K562 (cell line): ENCODE measurements at places on chromosomes 16 and 17.

DNA sequence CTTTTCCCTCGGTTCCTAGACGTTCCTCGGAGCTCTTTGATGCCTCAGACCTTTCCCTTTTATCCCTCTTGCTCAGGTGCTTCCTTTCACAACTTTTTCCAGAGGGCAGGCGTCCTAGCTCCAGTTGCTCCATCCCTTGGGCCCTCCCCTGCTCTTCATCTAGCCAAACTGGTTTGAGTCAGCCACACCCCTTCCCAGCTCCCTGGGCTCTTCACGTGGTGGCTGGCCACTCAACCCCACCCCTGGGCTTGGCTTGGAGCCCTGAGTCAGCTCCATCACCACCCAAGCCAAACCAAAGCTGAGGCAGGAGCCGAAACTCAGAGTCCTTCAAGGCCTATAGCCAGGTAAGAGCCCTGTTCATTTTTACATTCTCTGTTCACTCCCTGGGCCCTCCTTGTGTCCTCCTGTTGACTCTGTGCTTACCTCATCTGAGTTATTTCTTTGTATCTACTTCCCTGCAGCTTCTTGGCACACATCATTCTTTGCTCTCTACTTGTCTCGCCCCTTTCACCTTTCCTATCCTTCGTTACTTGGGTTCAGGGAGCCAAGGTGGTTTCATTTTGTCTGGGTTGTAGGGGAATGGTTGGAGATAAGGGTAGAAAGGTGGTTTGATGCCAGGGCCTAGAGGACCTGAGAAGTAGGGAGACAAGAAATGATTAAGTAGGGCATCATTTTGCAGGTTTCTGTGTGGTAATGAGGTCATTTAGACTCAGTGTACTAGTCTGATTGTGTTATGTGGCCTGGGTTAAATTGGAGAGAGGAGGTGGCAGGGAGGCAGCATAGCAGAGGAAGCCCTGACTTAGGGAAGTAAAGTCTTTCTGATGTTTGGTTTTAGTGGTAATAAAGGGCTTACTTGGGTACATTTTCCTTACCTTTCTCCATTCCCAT is 7.6 kb upstream of the PHKG2 start:
- DNase-seq = peak; percentile 74

DNA sequence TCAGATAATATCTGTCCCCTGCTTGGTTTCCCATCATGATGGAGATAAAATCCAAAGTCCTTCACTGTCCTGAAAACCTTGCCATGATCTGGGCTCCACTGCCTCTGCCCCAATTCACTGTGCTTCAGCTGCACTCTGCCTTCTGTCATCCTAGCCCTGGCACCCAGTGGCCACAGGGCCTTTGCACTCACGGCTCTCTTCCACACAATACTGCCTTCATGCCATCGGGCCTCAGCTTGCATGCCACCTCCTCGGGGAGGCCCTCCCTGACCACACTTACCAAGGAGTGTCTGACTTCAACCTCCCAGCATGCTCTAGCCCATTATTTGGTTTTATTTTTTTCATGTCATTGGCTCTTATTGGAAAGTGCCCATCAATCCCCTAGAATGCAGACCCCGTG is 146.1 kb downstream of the C16orf78 start:
- DNase-seq = no peak

GRCh38 chr16:24537474-24538337 is 1.7 kb upstream of the RBBP6 start:
- peak; percentile 82 for DNase-seq

GRCh38 chr17:80992077-80992947 is 671 bp downstream of the CHMP6 start:
- DNase-seq = no peak

GRCh38 chr17:78434455-78435329 is 56.2 kb downstream of the PGS1 start:
- no peak for DNase-seq

- DNase-seq = no peak
Measured at GRCh38 chr16:87404764-87405625, 12.9 kb downstream of the MAP1LC3B start.

DNA sequence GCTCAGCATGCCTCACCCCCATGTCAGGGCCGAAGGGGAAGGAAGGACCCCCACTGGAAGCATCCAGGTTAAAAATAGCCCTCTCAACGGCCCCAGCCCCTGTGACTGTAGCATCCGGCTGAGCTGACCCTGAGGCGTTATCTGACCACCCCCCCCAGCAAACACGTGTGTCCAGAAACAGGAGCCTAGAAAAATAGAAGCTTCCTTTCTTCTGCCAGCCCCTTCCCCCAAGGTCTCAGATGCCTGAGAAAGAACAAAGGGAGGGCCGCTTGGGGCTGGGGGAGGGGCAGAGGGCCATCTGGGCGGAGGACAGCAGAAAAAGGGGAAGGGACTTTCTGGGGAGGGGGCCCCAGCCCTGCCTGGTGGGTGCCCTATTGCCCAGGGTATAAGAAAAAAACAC is 55.8 kb downstream of the ACTG1 start:
- DNase-seq = no peak

GRCh38 chr16:23229714-23230113 is 47.2 kb downstream of the SCNN1G start:
- DNase-seq = no peak

- DNase-seq = no peak
Measured at GRCh38 chr17:37816950-37817349, 72.1 kb upstream of the HNF1B start.

DNA sequence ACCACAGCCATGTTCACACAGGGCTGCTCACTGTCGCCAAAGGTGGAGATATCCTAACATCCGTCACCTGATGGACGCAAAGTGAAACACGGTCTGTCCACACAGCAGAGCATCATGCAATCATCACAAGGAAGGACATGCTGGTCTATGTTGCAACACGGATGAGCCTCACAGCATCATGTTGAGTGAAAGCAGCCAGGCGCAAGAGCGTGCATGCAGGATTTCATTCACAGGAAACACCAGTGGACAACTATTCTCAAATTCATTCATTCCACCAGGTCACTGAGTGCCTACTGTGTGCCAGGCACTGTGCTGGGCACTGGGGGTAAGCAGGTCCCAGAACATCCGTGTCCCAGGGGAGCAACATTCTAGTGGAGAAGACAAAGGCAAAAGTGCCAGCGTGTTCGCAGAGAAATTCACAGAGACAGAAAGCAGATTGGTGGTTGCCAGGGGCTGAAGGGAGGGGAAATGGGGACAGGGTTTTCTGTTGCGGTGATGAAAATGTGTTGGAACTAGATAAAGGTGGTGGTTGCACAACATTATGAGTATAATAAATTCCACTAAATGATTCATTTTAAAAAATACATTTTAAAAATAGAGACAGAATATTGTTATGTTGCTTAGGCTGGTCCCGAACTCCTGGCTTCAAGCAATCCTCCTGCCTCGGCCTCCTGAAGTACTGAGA is 22.7 kb upstream of the KCNJ12 start:
- no peak for DNase-seq

DNA sequence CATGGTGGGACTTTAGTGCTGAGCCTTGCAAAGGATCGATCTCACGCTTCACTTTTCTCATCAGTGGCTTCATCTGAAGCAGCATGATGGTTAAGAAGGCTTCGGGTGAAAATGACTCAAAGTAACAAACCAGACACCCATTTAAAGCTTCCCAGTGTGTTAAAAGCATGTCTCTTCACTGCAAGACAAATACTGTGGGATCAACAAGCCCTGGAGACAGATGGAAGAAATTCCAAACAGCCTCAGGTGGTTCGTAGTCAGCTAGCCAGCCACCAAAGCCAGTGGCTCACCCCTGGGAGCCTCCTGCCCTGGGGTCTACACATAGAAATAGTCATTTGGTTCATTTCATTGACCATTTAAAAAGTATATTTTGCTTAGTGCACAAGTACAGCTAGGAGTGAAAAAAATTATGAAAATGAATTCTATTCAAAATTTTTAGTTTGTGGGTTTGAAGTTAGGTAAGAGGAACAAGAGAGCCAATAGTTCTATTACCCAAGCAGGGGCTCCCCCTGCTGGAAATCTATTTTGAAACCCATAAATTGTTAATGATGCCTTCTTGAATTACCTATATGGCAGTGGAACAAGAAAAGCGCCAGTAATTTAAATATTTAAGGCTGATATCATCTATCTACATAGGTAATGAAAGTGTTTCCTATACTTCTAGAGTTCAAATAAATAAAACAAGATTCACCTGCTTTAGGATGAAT is 51.6 kb downstream of the PMP22 start:
- no peak for DNase-seq

DNA sequence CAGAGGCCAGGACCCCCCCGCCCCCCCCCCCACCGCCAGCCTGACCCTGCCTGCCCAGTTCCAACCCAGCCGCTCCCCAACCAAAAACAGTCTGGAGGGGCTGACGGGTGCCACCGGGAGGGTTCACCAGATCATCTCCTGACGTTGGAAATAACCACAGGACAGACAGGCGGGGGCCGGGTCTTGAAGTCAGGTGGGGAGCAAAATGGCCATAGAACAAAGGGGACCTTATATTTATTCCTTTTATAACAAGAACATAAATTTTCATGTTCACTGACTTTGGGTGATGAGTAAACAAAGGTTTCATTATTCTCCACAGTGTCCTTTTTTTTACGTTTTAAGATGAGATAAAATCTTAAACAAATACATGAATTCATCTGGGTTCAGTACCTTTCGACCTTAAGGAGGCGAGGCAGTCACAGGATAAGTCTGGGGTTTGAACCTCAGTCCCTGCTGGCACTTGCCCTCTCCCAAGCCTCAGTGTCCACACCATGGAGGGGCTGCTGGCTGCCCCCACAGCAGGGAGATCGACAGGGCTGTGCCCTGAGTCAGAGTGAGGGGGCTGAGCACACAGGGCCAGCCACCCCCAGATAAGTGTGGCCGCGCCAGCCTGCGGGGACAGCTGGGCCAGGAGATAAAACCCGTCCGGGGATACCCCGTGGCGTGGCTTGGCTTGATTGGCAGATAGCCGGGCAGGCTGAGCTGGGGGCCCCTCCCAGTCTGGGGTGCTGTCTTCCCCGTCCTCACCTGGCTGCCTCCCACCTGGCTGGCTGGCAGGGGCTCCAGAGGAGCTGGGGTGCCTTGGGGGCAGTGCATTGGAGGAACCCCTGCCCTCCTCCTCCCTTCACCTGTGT is 15.0 kb downstream of the SLC7A5 start:
- DNase-seq = peak; percentile 88

DNA sequence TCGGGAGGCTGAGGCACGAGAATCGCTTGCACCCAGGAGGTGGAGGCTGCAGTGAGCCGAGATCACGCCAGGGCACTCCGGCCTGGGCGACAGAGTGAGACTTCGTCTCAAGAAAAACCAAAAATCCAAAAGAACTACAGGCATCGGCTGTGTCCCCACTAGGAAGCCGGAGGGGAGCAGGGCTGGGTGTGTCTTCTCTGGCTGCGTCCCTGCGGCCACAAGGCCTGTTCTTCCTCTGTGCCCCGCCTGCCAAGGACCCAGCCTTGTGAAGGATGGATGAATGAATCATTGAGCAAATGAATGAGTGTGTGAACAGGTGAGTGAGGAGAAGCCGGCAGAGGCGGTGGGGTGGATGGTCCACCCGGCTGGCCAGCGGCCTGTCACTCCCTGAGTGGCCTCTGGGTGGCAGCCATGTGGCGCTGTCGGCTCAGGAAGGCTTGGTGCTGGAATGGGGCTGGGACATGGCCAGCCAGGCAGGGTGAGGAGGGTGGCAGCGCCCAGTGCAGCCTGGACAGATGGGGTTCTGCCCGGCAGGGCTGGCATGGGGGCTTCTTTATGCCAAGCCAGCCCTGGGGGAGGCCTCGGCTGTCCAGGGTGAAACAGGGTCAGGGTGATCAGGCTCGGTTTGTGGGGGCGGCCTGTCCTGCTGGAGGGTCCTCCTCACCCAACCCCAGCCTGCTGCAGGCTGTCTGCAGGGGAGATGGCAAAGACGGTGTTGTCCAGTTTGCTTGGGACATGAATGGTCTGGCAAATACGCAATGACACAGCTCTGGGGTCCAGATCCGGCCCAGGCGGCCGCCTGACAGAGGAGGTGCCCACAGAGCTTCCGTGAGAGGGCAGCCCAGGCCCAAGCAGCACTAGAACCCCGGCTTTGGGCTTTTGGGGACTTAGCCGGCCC is 21.7 kb downstream of the SLC25A10 start:
- DNase-seq = peak; percentile 90

- DNase-seq = peak; percentile 87
Measured at GRCh38 chr17:42421507-42422338, 1.3 kb downstream of the CAVIN1 start.

DNA sequence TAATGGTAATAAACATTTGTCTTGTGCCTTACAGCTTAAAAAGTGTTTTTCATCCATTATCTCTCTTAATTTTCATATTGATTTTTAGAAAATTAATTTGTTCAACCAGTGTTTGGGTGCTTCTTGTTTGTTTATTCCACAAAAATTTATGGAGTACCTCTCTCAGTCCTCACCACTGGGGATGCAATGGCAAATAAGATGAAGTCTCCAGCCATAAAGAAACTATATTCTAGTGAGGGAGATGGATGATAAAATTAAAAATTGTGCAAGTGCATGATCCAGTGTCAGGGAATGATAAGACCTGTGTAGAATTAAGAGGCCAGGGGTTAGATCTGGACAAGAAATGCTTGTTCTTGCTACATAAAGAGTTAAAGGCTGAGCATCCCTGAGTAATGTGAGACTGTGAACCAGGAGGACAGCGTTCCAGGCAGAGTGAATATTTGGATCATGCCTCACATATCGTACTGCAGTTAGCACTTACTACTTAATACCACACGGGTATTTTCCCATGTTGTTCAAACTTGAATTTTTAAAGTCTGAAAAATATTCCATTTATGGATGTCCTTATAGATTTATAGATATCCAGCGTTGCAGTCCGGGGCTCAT is 535.7 kb upstream of the HSBP1 start:
- no peak for DNase-seq

DNA sequence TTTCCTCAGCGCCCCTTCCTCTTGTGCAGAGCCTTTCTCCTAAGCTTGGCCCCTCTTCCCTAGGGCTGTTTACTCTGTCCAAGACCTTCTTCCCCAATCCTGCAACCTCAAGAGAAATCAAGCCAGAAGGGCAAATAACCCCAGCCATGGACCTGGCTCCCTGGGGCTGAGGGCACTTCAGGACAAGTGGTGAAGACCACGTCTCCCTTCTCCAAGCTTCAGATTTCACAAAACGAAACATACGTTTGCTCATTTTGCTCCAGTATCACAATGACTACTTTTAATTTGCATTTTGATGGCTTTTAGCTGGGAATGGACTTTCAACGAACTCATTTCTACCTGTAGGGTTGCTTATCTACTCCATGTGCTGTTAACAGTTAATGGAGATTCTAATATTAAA is 139.8 kb upstream of the CACNG5 start:
- DNase-seq = no peak

DNA sequence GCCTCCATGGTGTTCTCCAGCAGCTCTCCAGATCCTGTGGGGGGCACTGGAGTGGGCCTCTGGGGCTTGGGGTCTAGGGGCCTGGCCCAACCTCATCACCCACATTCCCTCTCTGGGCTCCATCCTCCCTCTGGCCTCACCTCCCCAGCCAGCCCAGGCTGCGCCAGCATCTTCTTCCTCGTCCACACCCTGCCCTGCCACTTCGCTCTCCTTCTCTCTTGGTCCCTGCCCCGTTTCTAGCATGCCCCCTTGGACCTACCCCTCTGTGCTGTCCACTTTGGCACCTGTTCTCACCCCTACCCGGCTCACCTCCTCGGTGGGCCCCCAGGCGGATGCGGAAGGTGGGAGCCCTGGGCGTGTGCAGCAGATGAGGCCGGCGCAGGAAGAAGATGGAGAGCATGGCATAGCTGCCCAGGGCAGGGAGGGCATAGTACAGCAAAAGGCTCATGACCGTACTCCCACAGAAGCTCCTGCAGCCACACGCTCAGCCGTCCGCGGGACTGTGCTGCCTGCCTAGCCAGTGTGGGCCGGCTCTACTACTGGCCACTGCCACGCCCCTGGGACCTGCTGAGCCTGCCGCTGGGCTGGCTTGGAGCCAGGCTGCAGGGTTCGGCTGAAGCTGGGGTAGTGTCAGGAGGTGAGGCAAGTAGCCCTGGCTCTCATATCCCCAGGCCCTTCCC is at the start of gene GDPD3:
TSS of gene GDPD3 (minus strand) at position 507 of the 680 bp plus-strand sequence. CDS start at position 448, 59 bp downstream.
- DNase-seq = peak; percentile 88

- no peak for DNase-seq
Measured at GRCh38 chr17:77300016-77300686, 159.4 kb downstream of the SEC14L1 start.
